ENCODE measurements at places on chromosomes 1 and 21.

DNA sequence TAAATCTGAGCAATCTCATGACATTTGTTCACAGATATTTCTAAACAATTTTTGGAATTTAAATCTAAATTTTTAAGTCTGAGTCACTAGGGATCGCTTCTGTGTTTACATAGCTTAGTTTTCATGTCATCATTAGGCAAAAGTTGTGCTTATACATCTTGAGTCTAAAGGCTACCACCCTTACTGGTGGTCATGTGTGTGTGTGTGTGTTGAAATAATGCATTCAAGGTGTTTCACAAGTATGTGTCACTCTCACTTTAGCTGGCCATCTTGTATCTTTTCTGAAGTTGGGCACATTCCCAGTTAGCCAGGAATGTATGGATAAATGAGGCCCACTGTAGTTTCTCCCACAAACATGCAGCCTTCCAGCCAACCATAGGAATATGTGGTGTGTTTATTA is 1162.5 kb upstream of the PRMT6 start:
- DNase-seq = no peak

DNA sequence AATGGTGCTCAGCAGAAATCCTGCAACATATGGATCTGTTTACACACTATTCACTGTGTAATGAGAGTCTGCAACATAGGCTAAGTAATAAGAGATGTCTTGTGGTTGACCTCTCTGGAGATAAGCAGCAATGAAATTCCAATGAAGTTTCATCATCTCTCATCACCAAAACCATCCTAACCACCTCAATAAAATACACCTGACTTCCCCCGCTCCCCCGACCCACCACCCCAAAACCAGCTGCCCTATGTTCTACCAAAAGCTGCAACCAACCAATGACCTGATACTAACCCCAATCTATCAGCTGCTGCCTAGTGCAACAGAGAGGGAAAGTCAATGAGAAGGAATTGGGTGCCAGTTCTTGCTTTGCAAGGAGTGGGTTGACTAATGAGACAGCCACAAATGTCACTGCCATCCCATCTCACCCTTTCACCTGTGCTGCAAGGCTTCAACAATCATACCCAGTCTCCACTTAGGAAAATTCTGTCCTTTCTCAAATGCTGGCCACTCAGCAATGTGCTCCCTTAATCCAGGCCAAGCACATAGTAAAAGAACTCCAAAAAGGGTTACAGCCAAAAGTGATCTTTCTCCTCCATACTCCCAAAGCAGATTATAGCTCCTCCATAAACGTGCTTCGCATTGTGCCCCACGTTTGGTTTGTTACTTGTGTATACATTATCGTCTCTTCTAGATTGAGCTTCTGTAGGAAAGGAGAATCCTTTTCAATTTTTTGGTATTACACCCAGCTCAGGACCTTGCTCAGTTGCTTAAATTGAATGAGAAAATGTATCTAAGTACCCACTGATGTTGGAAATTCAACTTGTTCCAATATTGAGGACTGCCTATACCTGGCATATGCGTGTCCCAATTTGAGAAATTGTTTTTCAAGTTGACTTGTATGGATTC is 29.0 kb downstream of the MRPL39 start:
- no peak for DNase-seq

- DNase-seq = no peak
These were observed 47.3 kb downstream of the EIF2B3 start for GRCh38 chr1:44939061-44939460.

DNA sequence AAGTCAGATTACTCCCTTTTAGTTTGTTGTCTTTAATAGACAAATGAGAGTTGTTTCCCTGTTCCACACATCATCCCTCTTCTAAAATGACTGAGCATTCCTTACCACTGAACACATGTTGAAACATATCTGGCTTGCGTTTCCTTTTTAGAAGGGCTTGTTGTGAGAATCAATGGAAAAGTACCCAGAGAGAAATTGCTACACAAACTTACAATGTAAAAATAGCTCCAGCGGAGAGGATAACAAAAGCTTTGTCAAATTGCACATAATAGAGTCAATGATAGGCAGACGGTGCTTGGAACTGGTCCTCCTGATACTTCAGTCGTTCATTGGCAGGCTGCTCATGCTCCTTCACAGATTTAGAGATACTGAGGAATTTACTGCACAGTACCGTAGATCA is 123.9 kb downstream of the CYYR1 start:
- no peak for DNase-seq

- no peak for DNase-seq
These were observed 287.1 kb upstream of the AJAP1 start for GRCh38 chr1:4367230-4367777.

DNA sequence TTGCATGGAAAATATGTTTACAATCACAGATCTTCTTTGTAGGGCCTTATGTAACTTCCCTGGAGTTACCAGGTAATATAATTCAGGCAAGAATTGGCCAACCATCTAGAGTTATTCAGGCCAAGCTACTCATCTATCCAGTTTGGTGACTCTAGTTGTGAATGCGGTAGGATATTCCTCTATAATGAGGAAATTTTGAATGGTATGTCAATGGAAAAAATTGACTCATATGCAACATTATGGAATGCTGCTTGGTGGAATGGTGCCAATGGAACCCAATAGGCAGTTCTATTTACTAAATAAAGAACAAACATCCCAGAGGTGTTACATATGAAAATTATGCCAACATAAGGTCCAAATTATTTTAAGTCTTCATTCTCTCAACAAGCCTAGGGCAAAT is 5.6 kb upstream of the TNFSF18 start:
- no peak for DNase-seq

GRCh38 chr21:35404247-35404646 is 355.1 kb upstream of the RUNX1 start:
- DNase-seq = no peak

- DNase-seq = no peak
These were observed 132.7 kb downstream of the PLPPR4 start for GRCh38 chr1:99397029-99397428.

DNA sequence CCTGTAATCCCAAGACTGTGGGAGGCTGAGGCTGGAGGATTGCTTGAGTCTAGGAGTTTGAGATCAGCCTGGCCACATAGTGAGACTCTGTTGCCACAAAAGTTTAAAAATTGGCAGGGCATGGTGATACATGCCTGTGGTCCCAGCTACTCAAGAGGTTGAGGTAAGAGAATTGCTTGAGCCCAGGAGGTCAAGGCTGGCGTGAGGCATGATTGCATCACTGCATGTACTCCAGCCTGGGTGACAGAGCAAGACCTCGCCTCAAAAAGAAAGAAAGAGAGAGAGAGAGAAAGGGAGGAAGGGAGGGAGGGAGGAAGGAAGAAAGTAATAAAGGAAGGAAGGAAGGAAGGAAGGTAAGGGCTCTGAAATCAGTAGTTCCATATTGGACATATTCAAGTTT is 25.0 kb downstream of the GLUL start:
- no peak for DNase-seq

- no peak for DNase-seq
These were observed 62.0 kb upstream of the GALNT2 start for GRCh38 chr1:230005040-230005439.

- no peak for DNase-seq
These were observed at the start of gene CFHR3 for GRCh38 chr1:196774603-196775002. TSS of gene CFHR3 (plus strand) at chr1:196774840. CDS start at chr1:196774887, 47 bp downstream.

- no peak for DNase-seq
These were observed 22.7 kb upstream of the PRKACB start for GRCh38 chr1:84121360-84121759.

DNA sequence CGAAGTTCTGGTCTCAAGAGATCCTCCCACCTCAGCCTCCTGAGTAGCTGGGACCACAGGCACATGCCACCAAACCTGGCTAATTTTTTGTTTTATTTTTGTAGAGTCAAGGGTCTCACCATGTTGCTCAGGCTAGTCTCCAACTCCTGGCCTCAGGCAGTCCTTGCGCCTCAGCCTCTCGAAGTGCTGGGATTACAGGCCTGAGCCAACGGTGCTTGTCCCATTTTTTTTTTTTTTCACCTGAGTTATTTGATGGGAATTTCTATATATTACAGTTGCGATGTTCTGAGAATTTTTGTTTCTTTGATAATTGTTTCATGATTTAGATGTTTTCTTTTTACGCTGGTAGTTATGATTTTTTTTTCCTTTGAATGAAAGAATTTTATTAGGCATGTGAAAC is 2.5 kb downstream of the RABGAP1L start:
- DNase-seq = no peak

- DNase-seq = no peak
These were observed 105.4 kb upstream of the KCNK2 start for GRCh38 chr1:214977110-214977509.

GRCh38 chr1:13735168-13735930 is 35.4 kb downstream of the PRDM2 start:
- DNase-seq = no peak

GRCh38 chr1:5724847-5725246 is 267.4 kb downstream of the NPHP4 start:
- no peak for DNase-seq

GRCh38 chr1:221097479-221098281 is 218.4 kb downstream of the HLX start:
- no peak for DNase-seq

DNA sequence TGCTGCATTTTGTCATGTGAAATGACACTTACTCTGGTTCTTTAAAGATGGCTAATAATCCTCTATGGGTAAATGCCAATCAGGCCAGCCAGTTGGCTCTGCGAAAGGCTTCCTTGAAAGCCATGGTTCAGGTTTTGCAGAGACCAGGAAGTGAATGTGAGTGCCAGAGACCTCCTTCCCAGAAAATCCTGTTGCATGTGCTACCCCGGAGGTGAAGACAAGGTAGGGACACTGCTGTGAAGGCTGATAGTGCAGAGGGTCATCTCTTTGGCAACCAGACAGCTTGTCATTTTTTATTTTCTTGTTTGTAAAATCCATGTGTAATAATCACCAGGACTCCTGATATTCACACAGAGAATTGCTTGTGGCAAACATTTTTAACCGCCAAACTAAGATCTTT is 18.7 kb downstream of the LRRC8D start:
- no peak for DNase-seq

- no peak for DNase-seq
These were observed 1.8 kb downstream of the VASH2 start for GRCh38 chr1:212951947-212952640.

GRCh38 chr1:228512781-228513198 is 25.6 kb downstream of the RNF187 start:
- no peak for DNase-seq

- no peak for DNase-seq
These were observed 1489.1 kb downstream of the BRINP3 start for GRCh38 chr1:188988589-188988988.

DNA sequence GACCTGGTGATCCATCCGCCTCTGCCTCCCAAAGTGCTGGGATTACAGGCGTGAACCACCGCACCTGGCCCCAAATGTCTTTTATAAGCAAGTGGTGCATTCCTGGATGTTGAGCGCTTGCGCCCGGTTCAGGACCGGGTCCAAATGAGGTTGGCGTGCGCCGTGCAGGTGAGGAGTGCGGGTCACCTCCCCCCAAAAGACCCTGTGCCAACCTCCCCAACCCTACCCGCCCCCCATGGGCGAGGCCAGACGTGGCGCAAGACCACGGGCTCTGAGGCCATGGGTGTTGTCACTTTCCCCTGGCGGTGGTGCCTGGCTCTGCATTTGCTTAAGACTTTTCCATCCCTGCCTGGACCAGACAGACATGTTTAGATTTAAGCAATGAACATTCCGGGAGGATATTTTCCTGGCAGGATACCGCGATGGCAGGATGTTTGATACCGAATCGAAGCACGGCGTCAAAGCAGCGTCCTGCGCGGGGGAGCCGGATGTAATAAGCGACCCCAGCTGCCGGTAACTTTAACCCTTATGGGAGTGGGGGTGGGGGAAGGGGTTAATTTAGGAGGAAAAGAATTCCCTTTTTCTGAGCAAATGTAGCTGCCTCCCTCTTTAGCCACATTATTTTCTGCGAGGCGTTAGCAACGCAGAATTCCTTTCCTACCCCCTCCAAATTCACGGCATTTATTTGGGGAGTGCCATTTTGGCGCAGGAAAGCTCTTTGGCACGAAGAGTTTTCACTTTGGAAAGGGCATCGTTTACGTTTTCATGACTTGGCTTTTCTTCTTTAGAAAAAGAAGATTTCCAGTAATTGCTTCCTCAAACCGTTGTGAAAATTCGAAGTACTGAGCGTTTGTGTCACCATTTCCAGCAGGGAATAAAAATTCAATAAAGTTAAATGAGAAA is 27.8 kb upstream of the RNF187 start:
- DNase-seq = peak; percentile 92

All from SHP77 (cell line).